ENCODE measurements at places on chromosomes 7 and 10.

DNA sequence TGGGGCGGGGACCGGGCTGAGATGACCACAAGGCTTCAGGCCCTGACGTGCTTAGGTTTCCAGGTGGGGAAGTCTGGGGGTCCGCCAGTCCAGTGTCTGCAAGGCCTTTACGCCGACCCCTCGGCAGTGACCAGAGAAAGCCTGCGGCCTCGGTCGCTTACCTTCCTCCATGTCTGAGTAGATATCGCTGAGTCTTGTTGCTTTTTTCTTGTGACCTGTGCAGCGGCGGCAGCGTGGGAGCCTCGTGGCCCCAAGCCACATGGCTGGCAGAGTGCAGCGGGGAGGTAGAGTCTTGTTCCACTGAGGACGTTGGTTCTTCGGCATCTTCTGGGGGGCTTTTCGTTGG is 329 bp downstream of the NOLC1 start:
- peaks cover 16% of the 10 kb centered on the region for H3K4me1 ChIP-seq
- H3K27ac ChIP-seq = peak overlapping the region; percentile 98
- peak overlapping the region; percentile 87 for H3K4me3 ChIP-seq
- H3K27me3 ChIP-seq = no peaks in the 10 kb centered on the region

DNA sequence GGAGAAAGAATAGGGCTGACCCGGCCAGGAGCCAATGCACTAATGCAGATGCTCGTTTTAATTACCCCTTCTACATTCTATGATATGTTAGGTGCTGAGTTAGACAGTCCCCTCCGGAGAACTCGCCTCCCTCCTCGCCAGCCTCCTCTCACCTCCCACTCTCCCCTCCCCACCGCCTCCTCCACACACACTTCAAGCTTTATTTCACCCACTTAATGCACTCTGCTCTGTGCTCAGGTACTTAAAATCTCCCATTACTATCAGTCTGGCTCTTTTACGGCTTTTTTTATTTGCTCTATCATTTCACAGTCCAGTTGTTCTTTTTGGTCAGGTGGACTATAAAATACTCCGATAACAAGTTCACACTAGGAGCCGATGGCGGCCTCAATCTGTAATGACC is 231.6 kb downstream of the TEX36 start:
- H3K27ac ChIP-seq = no peak overlapping the region
- no peak for DNase-seq
- peaks cover 10% of the 10 kb centered on the region for H3K4me1 ChIP-seq
- H3K27me3 ChIP-seq = peaks cover 23% of the 10 kb centered on the region
- H3K36me3 ChIP-seq = no peaks in the 10 kb centered on the region
- no peak overlapping the region for H3K4me3 ChIP-seq

GRCh38 chr10:32436215-32436614 is 9.7 kb upstream of the CCDC7 start:
- H3K36me3 ChIP-seq = no peaks in the 10 kb centered on the region
- DNase-seq = no peak
- no peak overlapping the region for H3K4me3 ChIP-seq
- H3K4me1 ChIP-seq = no peaks in the 10 kb centered on the region
- H3K27ac ChIP-seq = no peak overlapping the region

GRCh38 chr10:101464599-101464998 is 110.6 kb downstream of the BTRC start:
- no peak for DNase-seq
- no peak overlapping the region for H3K27ac ChIP-seq
- no peak overlapping the region for H3K4me3 ChIP-seq
- no peaks in the 10 kb centered on the region for H3K36me3 ChIP-seq

- H3K4me3 ChIP-seq = no peak overlapping the region
- no peaks in the 10 kb centered on the region for H3K4me1 ChIP-seq
- no peak for DNase-seq
- H3K27ac ChIP-seq = no peak overlapping the region
- H3K27me3 ChIP-seq = no peaks in the 10 kb centered on the region
Observed at GRCh38 chr7:44431091-44431608, 59.3 kb downstream of the NUDCD3 start.

GRCh38 chr10:80283536-80284199 is 5.8 kb downstream of the MAT1A start:
- DNase-seq = no peak
- H3K4me3 ChIP-seq = no peak overlapping the region
- no peak overlapping the region for H3K27ac ChIP-seq
- peaks cover 3% of the 10 kb centered on the region for H3K27me3 ChIP-seq
- peaks cover 21% of the 10 kb centered on the region for H3K4me1 ChIP-seq
- no peaks in the 10 kb centered on the region for H3K36me3 ChIP-seq

DNA sequence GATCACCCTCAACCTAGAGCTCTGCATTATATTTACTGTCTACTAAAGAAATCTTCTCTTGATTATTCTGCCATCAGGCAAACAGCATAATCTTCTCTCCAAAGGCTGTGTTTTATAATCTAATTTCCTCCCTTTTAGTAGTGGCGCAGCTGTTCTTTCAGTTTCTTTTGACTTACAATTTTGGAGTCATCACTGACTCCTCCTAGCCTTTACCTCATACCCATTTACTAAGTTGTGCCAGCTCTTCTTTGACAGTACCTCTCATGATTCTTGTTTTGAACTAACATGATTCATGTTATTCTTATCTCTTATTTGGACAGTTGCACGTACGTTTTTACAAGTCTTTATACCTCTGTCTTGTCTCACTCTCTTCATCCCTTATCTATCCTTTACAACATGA is 113.0 kb downstream of the FOXP2 start:
- no peaks in the 10 kb centered on the region for H3K27me3 ChIP-seq
- H3K36me3 ChIP-seq = no peaks in the 10 kb centered on the region
- H3K4me3 ChIP-seq = no peak overlapping the region

DNA sequence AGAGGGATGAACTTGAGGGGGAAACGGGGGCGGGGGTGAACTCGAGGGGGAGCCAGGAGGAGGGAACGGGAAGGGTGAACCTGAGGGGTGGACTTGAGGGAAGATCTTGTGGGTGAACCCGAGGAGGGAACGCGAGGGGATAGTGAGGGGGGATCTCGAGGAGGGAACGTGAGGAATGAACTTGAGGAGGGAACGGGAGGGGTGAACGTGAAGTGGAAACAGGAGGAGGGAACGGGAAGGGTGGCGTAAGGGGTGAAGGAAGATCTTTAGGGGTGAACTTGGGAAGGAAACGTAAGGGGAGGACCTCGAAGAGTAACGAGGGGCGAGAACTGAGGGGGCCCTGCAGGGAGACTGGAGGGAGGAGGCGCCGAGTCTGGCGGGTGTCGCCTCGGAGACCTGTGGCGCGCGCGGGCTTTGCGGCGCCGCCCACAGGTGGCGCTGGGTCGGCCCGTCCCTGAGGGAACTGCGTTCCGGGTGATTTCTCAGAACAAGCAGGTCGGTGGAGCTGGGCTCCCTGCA is 651 bp downstream of the MYO3A start:
- peak; percentile 51 for DNase-seq
- H3K4me1 ChIP-seq = peaks cover 13% of the 10 kb centered on the region
- H3K27ac ChIP-seq = peak overlapping the region; percentile 92
- H3K4me3 ChIP-seq = peak overlapping the region; percentile 96

Data from progenitor cell of endocrine pancreas (in vitro differentiated cells).